Activated B cell treated with CpG ODN at 0.5 μM for 24 hours (primary cell): ENCODE measurements at places on chromosomes 7 and 10. TPM values are rescaled to one million over a fixed set of nuclear protein-coding genes. Genes with fewer than 3 reads are reported as not detected.

- H3K27ac ChIP-seq = no peak overlapping the region
- no peaks in the 10 kb centered on the region for H3K27me3 ChIP-seq
- H3K4me3 ChIP-seq = no peak overlapping the region
- DNase-seq = no peak
- no peaks in the 10 kb centered on the region for H3K4me1 ChIP-seq
Measured at GRCh38 chr7:122724366-122724765, 21.6 kb upstream of the RNF148 start.

DNA sequence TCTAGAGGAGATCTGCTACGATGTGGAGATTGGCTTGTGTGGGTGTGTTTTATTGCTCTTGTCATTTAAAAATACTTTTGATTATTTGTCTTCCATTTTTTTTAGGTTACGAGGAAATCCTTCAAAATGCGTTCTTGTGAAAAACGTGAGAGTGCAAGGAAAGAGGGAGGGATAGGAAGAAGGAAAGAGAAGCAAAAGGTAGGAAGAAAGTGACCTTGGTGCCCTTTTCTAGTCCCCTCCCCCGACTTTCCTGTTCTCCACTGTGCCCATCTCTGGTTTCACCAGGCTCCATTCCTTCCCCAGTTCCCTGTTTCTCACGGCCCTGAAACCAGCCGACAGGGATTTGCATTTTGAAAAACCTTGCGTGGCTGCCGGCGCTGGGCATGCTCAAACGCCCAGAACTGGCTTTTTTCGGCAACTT, 506 bp upstream of the GNAI1 start:
- H3K4me3 ChIP-seq = peak overlapping the region; percentile 71
- DNase-seq = no peak
- no peaks in the 10 kb centered on the region for H3K36me3 ChIP-seq
- no peak overlapping the region for H3K27ac ChIP-seq
- peaks cover 8% of the 10 kb centered on the region for H3K4me1 ChIP-seq

Gene C7orf57
- total RNA-seq = not detected in 2 replicates

- H3K4me3 ChIP-seq = no peak overlapping the region
- H3K4me1 ChIP-seq = no peaks in the 10 kb centered on the region
- DNase-seq = no peak
- H3K36me3 ChIP-seq = no peaks in the 10 kb centered on the region
- H3K27ac ChIP-seq = no peak overlapping the region
Measured at GRCh38 chr7:4513450-4513849, 168.6 kb upstream of the FOXK1 start.

DNA sequence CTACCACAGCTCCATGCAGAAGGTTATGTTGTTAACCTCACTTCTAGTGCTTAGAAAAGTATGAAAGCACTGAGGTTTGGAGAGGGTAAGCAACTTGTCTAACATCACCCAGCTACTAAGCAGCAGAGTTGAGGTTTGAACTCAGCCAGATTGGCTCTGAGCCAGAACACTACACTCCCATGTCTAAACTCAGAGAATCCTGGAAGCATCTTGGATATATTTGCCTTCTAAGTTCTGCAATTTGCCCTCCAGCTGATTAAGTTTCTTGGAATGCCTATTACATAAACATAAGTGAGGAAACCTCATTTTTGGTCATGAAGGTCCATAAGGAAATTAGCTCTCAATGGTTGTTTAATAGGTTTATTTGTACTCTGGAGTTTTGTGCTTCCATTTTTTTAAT, 78.1 kb upstream of the PHYHIPL start:
- no peak overlapping the region for H3K27ac ChIP-seq
- no peaks in the 10 kb centered on the region for H3K27me3 ChIP-seq
- no peaks in the 10 kb centered on the region for H3K36me3 ChIP-seq
- no peak overlapping the region for H3K4me3 ChIP-seq
- DNase-seq = no peak

Gene NKX2-3
- not detected in 2 replicates for total RNA-seq
